ENCODE measurements at places on chromosomes 11 and 22. TPM values are rescaled to one million over a fixed set of nuclear protein-coding genes. Genes with fewer than 3 reads are reported as not detected.
A peak's percentile ranks its signal among the peaks of the same experiment; 100 is the strongest.

SPI1 gene
- 0.59 TPM for total RNA-seq

E2F8 gene
- 10.7 TPM for total RNA-seq

DNA sequence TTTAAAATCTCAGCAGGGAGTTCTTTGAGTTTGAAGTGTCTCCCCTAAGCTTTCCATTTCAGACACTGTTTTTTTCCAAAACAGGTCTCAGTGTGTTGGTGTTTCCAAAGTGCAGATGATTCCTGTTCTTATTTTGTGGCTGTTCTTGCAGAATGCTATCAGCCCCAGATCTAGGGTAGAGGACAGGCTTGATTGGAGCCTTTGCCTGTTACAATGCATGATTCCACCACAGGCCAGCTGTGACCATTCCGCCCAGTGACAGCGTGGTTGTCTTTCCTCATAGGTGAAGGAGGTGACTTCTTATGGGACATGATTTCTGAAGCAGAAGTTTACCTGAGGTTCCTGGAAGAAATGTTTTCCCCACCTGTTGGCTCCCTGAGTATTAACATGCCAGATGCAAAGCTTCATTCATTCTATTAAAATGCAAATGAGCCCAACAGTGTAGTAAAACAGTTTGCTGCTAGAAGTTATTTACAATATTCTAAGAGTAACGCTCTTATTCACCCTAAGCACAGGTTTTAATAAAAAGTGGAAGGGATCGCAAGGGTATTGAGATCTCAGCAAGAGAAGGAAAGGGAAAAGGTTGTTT lies 36.9 kb upstream of the BIRC3 start:
- H3K4me3 ChIP-seq, result peak overlapping the region; percentile 54
- peak overlapping the region; percentile 58 for H3K27ac ChIP-seq
- DNase-seq, result no peak
- no peaks in the 10 kb centered on the region for H3K27me3 ChIP-seq
- peaks cover 35% of the 10 kb centered on the region for H3K4me1 ChIP-seq

GRCh38 chr22:36865346-36865745 lies 4.5 kb downstream of the NCF4 start:
- H3K27ac ChIP-seq, result no peak overlapping the region
- H3K4me3 ChIP-seq, result no peak overlapping the region
- no peaks in the 10 kb centered on the region for H3K36me3 ChIP-seq

- no peaks in the 10 kb centered on the region for H3K36me3 ChIP-seq
- peaks cover 52% of the 10 kb centered on the region for H3K4me1 ChIP-seq
- H3K27ac ChIP-seq, result peak overlapping the region; percentile 85
- peak; percentile 34 for DNase-seq
- no peak overlapping the region for H3K4me3 ChIP-seq
These were observed 21.8 kb downstream of the NF2 start for GRCh38 chr22:29625090-29625825.

DNA sequence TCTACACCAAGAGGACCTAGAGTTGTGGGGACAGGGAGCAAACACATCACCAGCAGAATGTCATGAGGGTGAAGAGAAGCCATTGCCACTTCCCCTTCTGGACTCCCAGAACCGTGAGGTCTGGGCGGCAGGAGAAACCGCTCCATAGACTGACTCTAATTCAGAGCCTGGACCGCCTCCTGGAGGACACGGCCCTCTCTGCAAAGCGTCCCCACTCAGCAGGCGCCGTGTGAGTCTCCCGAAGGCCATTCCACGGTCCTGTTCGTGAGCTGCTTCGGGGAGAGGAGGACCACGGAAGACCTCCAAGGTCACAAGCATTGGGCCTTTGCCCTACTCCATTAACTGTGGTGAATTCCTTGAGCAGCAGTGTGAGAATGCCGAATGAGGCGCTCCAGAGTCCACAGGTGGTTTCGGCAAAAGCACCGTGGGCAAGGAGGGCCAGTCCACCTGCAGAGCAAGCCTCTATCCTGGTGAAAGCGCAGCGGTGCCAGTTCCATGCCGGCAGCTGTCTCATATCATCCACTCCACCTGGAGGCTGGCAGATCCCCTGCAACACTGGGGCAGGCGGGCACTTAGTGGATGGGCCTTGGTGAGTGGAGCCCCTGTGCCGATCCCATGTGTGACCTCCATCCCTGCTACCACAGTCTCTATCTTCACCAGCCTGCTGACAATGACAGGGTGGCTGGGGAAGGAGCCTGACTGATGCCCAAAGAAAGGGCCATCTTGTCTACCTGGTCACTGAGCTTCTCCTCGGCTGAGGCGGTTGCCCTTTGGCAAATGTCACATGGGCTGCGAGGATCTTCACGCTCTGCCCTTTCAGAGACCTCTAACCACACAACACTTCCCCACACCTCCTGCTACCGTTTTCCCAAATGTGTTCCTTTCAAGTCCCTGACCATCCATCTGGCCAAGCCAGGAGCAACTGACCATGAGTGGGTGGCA lies 7.5 kb downstream of the C11orf21 start:
- no peaks in the 10 kb centered on the region for H3K36me3 ChIP-seq
- DNase-seq, result no peak
- no peak overlapping the region for H3K4me3 ChIP-seq
- H3K4me1 ChIP-seq, result peaks cover 8% of the 10 kb centered on the region

DNA sequence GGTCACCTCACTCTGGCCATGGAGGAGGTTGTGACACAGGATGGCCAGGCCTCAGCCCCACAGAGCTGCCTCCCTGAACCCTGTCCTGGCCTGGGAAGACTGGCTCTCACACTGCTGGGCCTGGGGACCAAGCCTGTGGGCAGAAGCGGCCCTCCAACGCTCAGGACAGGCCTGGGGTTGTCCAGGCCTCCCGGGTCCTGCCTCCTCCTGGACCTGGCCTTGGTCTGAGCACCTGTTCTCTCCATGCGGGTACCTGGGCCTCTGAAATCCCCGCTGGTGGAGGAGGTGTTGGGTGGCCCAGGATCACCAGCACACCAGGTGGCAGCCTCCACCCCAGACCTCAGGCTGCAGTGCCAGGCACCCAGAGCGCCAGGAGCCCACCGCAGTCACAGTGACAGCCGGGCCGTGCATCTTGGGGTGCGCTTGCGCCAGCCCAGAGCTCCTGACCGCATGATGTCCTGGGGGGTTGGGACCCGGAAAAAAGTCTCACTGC lies 16.1 kb upstream of the PIM3 start:
- H3K4me1 ChIP-seq, result peaks cover 8% of the 10 kb centered on the region
- no peaks in the 10 kb centered on the region for H3K27me3 ChIP-seq
- no peak for DNase-seq
- no peak overlapping the region for H3K4me3 ChIP-seq
- H3K36me3 ChIP-seq, result peaks cover 3% of the 10 kb centered on the region

Measured in WTC11 (cell line).